ENCODE measurements at places on chromosomes 3 and 15.

- DNase-seq: no peak
These were observed 245.3 kb downstream of the RPLP1 start for GRCh38 chr15:69697916-69698315.

DNA sequence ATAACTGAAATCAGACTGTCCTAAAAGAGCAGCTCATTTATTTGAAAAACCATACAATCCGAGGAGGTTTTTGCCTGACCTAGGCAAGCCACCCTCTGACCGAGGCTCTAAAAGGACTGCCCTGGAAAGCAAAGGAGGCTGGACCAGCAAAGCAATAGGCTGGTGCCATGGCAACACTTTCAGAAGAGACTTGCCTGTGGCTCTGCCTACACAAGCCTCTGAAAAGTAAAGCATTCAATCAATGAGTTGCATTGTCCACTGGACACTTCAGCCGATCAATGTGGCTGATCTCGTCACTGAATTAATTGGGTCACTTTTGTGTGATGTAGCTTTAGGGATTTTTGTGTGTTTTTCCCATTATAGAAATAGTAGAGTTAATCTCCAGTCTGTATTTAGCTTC lies 99.1 kb upstream of the SEMA6D start:
- DNase-seq: no peak

DNA sequence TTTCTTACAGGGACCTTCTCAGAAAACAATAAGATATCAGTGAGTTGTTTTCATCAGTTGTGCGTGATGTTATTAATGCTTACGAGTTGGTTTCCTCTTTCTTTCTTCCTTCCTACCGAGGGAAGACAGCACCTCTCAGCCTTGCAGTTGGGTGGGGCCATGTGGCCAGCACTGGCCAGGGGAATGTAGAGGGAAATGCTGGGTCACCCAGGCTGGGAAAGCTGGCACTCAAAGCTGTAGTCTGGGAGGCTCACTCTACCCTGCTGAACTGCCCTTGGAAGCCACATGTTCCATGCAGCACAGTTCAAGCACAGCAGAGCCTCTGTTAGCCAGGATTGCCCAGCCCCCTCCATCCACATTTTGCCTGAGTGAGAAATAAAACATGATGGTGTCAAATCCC lies 10.1 kb upstream of the CHCHD6 start:
- DNase-seq: no peak

DNA sequence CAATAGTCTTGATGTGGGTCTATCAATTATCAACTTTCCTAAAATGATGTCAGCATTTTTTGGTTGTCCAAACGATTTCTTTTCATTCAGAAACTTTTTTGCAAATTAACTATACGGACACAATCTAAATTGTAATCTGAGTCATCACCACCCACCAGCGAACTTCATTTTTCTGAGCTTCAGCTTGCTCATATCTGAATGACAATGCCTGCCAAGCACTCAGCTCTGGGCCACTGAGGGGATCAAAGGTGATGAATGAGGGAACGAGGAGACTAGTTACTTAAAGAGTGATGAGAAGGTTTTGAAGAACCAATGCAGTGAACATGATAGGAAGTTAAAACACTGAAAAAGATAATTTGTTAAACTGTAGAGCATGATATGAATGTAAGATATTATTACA lies 14.9 kb upstream of the TBC1D23 start:
- DNase-seq: no peak

- DNase-seq: no peak
These were observed 120.6 kb downstream of the CD47 start for GRCh38 chr3:107969994-107970819.

- no peak for DNase-seq
These were observed 249.2 kb downstream of the SUCLG2 start for GRCh38 chr3:67405193-67405592.

GRCh38 chr3:44415421-44415820 lies 62.0 kb downstream of the ZNF445 start:
- DNase-seq: no peak

- no peak for DNase-seq
These were observed 112.2 kb upstream of the SLC6A11 start for GRCh38 chr3:10703875-10704274.

- DNase-seq: no peak
These were observed 66.0 kb downstream of the PEX5L start for GRCh38 chr3:179970746-179971145.
